ENCODE measurements at places on chromosomes 1 and 21.
A peak's percentile ranks its signal among the peaks of the same experiment; 100 is the strongest.

DNA sequence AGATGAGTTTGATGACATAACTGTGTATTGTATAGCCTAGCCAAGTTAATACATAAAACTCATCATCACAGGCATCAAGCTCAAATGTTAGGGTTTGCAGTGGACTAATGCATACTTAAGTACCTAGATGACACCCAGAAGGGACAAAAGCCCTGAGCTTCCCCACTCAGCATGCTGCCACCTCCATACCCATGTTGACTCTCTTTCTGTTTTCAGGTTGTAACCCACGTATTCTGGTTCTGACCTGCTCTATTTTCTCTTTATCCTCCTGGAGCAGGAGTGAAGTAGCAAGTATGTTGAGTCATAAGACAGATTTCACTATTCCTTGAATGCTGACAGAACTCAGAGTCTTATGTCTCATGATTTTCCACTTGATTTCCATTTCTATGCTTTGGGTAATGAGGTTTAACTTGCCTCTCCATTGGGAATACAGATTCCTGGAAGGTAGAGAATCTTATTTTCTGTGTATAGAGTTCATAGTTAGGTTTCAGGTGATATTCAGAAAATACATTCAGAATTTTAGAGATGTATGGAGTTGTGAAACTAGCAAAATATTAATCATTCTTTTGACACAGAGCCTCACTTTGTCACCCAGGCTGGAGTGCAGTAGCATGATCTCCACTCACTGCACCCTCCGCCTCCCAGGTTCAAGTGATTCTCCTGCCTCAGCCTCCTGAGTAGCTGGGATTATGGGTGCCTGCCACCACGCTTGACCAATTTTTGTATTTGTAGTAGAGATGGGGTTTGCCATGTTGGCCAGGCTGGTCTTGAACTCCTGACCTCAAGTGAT lies 122.5 kb upstream of the KCNJ15 start:
- no peak for DNase-seq

GRCh38 chr1:84255582-84255981 lies 45.9 kb upstream of the SAMD13 start:
- no peak for DNase-seq

DNA sequence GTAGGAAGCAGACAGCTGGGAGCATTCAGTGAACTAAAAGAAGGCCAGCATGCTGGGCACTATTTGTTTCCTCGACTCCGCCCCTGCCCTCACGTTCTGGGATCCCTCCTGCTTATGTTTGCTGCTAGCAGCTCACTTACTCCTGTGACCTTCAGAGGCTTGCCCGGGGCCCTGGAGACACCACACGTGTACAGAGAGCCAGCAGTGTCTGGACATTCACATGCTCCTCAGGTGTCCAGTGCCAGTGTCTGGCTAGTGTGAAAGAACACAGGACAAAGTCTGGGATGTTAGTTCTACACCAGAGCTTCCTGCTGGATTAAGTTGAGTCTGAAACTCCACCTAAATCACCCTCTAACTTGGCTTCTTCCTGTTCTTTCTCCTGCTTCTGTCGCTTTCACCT lies 108.1 kb downstream of the OMA1 start:
- no peak for DNase-seq

- DNase-seq = peak; percentile 31
These were observed 210.3 kb downstream of the SLC35F3 start for GRCh38 chr1:234114648-234115307.

DNA sequence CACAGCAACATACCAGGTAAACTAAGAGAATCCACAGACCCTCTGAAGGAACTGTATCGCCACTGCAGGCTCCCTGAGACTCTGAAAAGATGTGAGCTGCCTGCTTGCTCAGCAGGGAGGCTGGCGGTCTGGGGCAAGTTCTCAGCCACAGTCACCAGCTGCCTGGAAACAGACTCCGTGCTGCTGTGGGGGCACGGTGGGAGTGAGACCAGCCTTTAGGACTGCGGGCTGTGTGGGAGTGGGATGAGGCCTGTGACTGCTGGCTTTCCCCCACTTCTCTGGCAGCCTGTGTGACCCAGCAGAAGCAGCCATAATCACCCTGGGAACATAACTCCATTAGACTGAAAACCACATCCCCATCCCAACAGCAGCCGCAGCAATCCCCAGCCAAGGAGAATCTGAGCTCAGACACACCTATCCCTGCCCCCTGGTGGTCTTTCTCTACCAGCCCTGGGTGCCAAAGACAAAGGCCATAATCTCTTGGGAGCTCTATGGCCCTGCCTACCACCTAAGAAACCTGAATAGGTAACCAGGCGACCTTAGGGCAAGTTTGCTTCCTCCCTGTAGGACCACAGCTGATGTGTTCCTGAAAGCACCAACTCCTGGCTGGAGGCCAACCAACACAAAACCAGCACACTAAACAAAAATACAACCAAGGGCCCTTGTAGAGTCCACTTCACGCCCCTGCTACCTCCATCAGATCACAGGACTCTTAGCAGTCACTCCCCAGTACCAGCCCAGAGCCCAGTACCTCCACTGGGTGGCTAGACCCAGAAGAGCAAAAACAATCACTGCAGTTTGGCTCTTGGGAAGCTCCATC lies 151.5 kb downstream of the SMYD3 start:
- no peak for DNase-seq
